WTC11 (cell line): ENCODE measurements at places on chromosomes 4 and X.

- no peak for DNase-seq
These were observed 12.4 kb downstream of the BOD1L1 start for GRCh38 chr4:13615161-13615560.

DNA sequence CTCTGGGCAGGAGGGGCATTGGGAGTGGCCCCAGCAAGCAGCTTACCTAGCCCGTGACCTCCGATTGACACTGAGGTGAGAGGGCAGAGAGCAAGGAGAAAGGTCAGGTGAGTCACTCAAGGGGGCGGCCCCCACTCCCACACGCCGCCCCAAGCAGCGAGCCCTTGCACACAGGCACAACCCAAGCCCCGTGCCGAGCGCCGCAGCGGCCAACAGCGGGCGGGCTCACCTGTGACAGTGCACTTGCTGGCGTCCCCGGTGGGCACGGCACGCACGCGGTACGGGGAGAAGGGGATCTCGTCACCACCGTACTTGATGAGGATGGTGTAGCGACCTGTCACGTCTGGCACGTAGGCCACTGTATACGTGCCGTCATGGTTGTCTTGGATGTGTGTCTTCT, 17.2 kb downstream of the FLNA start:
- no peak for DNase-seq

DNA sequence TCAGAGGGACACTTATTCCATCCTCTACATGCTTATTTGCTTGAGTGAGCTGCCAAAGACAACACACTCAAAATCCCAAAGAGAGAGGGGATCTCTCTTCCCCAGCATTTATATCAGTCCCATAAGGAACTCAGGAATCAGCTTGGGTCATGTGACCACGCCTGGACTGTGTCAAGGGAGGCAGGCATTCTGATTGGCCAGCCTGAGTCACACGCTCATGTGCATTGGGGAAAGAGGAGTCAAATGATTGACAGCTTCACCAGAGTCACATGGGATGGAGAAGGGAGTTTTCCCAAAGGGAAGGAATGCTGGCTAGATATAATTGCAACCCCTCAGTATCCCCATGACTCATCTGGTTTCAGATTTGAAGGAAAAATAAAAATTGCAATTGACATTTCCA, 49.0 kb downstream of the RWDD4 start:
- DNase-seq = no peak

GRCh38 chrX:13651150-13651549, 1.8 kb upstream of the TCEANC start:
- no peak for DNase-seq

DNA sequence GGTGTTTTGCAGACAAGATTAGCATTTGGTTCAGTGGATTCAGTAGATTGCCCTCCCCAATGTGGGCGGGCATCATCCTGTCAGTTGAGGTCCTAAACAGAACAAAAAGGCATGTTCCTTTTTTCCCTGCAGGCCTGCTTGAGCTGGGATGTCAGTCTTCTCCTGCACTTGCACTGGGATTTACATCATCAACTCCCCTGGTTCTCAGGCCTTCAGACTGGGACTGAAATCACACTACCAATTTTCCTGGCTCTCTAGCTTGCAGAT, 278.9 kb upstream of the FTHL17 start:
- no peak for DNase-seq

GRCh38 chr4:168765726-168766125, 244.3 kb downstream of the CBR4 start:
- DNase-seq = no peak

DNA sequence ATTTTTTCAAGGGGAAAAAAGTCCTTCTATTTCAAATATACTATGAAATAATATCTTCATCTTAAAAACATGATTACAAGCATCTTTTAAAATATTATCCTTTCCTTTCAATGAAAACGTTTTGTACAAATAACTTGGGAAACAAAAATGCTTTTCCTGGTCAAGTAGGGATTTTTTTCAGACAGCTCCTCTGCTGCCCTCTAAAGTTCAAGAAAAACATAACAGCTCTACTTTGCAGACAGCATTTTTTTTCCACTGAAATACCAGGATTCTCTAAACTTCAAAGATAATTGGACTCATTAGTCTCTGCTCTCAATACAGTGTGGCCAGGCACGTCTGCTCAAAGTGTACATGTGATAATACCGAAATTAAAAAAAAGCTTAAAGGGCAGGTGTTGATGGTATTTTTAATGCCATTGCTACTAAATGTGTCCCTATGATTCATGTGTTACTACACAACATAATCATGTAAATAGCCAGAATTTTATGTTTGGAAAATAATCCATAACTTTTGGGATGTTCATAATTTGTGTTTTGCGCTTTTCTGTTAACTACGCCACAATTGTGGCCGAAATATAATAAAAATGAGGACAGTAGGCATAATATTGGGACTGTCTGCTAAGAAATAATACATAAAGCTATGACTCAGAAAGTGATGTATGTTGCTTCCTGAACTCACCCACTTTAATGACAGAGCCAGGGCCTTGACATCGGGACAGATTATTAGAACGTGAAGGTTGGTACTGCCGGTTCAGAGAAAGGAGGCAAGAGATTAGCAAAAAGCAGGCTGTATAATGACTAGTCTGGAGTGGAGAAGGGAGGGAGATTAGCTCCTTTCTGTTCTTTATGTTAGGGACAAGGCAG, 478.9 kb downstream of the KCNIP4 start:
- no peak for DNase-seq

DNA sequence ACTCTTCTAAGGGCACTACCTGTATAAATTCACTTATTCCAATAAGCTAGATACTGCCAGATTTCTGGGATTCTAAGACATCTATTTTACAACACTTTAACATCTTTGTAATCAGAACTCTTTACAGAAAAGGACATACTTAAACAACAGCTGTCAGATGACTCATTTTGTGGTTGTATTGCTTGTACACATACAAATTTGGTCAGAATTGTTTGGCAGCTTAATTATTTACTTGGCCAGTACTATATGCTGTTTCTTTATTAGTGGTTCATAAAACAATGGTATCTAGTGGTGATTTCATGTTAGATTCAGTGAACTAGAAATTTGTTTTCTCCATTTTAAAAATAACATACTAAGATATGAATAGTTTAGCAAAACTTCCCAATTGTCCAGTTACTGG, 27.2 kb downstream of the PALLD start:
- DNase-seq = no peak

- no peak for DNase-seq
These were observed 18.5 kb upstream of the UVSSA start for GRCh38 chr4:1328267-1329155.
